ENCODE measurements at places on chromosomes 5 and 9.
A peak's percentile ranks its signal among the peaks of the same experiment; 100 is the strongest.

- DNase-seq: no peak
Observed at GRCh38 chr5:101679816-101680215, 616.3 kb downstream of the SLCO4C1 start.

- no peak for DNase-seq
Observed at GRCh38 chr9:20662156-20662555, 21.9 kb upstream of the FOCAD start.

DNA sequence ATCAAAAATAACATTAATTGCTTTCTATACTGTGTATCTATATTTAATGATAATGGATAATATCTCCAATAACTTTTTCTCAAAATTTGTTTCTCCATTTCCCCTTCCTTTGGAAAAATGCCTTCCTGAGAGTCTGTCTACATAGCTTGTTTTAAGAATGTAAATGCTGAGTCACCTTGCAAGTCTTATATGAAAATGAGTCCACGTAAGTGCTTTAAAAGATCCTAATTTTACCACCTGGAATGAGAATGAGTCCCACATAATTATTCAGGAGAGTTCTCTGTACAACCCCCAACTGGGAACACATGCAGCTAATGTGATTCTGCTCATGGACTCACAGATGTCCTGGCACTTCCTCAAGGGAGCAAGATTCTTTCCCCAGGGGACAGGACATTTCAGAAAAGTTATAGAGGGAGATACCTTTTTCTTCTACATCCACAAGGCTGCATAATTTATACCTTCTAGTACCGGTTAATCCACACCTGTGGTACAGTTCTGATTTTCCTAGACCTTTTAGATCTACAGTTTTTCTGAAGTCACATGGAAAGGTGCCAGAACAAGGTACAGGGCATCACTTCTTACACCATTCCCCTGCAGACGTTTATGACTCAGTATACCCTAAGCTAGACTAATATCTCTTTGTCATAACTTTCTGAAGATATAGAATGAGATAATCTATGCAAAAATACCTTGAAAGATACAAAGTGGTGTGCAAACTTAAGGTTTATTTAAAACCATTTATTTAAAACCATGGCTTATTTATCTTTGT is 314.1 kb downstream of the CETN3 start:
- no peak for DNase-seq

DNA sequence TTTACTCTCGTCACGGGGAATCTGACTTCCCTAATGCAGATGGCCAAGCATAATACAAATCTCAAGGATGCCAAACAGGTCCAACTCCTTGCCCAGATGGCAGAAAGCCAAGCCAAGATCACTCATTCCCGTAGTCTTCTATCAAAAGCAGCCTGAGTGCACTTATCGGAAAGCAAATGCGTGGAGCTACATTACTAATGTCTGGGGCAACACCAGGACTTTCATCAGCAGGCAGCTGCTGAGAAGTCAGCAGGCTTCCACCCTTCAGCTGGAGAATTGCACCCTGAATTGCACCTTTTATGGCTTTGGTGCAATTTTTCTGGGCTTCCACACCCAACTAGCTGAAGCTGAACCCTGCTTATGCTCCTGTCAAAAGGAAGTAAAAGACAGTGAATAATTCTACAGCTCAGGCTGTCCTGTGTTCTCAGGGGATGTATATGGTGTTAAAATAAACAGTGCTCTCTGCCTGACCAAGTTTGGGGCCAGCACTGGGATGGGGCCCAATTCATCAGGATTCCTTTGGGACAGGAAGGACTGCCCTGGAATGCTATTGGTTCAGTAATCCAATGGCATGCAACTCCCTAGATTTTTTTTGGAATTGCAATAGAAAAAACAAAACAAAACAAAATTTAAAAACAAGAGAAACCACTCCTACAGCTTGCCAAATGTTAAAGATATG is 92.6 kb downstream of the DPYSL3 start:
- DNase-seq: no peak

GRCh38 chr9:128818839-128819715 is 777 bp downstream of the ENDOG start:
- peak; percentile 22 for DNase-seq

- no peak for DNase-seq
Observed at GRCh38 chr5:165616490-165617405, 2111.3 kb downstream of the MAT2B start.

- DNase-seq: peak; percentile 24
Observed at GRCh38 chr9:129225815-129226214, 47.8 kb upstream of the IER5L start.

- no peak for DNase-seq
Observed at GRCh38 chr5:167886196-167886595, 405.2 kb upstream of the WWC1 start.

GRCh38 chr9:94666364-94667099 is 27.2 kb upstream of the FBP1 start:
- DNase-seq: no peak

DNA sequence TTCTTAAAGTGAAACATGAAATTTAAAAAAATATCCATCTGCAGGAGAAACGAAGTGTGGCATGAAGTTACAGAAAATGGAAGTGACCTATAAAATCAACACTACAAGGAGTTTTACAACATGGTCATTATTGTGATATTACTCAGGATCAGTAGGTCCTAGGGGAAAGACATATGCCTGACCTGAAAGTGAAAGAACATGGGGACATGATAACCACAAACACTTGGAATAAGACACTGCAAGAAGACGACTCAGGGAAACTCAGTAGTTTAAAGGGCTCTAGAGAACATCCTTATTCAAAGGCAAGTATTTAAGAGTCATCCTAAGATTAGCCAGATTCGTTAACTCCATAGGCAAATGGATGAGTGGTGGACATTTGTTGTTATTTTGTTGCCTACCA is 19.9 kb upstream of the LPAR1 start:
- DNase-seq: no peak

GRCh38 chr5:91007780-91008402 is 375.2 kb downstream of the ARRDC3 start:
- no peak for DNase-seq

DNA sequence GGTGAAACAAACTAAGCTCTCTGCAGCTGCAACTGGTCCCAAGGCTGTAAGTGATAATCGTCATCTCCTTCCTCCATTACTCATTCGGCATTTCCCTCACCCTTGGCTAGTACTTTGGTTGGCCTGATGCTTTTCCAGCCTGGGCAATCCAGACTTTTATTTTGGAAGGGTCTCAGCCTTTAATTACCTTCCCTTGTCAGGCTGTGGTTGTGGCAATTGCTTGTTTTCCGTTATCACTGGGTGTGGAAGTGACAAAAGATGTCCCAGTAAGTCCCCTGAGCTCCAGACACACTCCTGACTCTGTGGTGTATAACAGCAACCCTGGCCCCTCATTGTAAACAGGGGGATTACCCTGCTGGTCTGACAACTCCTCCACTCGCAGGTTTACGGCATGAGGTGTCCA is 6.3 kb upstream of the FAF2 start:
- no peak for DNase-seq

- DNase-seq: no peak
Observed at GRCh38 chr5:10660720-10661387, 97.0 kb downstream of the ANKRD33B start.

- no peak for DNase-seq
Observed at GRCh38 chr5:173765029-173765644, 123.0 kb upstream of the CPEB4 start.

GRCh38 chr5:51621156-51621555 is 237.9 kb downstream of the ISL1 start:
- DNase-seq: no peak

DNA sequence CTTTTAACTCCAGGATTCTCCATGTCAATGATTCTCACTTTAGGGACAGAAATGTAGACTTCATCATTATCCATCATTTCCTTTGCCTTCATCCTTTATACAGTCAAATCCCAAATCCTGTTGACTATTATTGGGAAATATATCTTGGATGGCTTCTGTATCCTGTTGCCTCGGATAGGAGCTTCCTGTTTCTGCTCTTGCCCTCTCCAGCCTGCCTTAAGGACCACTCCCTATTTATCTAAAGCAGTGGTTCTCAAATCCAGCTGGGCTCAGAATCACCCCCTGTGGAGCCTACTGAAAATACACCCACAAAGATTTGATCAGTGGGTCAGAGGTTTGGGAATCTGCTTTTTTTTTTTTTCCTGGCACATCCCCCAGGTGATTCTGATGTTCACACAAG is 8.5 kb downstream of the AFAP1L1 start:
- no peak for DNase-seq

GRCh38 chr5:448061-448765 is 5.2 kb downstream of the EXOC3 start:
- no peak for DNase-seq

DNA sequence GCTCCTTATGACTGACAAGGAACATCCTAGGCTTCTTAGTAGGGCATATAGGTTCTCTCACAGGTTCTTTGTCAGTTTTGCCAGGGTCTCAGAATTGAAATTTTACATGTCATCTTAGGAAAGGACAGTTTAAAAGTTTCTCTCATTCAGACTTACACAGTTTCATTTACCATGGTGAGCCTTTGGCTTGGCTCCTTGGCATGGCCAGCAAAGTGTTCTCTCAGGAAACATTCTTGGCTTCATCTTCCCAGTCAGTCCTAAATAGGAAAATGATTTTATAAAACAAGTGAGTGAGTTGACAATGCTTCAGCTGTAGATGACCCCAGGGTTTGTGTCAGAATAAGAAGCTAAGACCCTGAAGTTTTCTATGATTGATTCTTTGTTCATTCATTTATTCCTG is 191.6 kb downstream of the PCSK5 start:
- no peak for DNase-seq

DNA sequence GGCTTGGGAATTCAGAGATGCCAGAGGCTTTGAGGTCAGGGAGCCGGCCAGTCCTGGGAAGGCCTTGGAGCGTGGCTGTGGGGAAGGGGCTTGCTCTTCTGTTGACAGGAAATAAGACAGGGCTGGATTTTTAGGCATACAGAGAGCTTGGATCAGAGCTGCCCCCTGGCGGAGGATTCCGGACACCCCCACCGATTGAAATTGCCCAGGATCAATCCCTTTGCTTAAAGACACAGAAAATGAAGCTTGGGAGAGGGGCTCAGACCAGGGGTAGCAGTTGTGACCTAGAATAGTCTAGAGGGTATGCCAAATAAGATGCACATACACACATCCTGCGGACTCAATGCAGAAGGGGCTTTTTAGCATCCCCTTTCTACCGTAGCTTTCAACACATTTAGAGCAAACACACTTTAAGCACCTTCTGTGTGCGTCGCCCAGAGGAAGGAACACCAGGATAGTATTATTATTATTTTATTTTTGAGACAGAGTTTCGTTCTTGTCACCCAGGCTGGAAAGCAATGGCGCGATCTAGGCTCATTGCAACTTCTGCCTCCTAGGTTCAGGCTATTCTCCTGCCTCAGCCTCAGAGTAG is 1.7 kb upstream of the NTMT1 start:
- DNase-seq: peak; percentile 66

DNA sequence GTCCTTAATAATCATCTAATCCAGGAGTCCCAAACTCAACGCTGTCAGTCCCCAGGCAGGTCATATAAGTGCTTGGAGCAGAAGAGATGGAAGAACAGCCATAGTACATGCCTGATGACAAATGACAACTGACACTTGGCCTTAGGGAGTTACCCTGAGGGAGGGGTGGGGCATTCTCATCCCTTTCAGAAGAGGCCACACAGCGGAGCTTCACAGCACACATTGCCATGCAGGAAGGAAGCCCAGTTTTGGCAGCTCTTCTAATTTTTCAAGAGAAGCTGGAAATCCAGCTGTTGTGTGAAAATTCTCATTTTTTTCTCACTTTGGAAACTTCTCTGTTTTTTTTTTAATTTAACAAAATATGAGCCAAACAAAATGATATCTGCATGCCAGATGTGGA is 89.0 kb downstream of the ASTN2 start:
- DNase-seq: no peak

- DNase-seq: no peak
Observed at GRCh38 chr5:149735066-149735465, 5.0 kb downstream of the PPARGC1B start.

GRCh38 chr5:130616161-130616560 is 548.9 kb downstream of the HINT1 start:
- no peak for DNase-seq

DNA sequence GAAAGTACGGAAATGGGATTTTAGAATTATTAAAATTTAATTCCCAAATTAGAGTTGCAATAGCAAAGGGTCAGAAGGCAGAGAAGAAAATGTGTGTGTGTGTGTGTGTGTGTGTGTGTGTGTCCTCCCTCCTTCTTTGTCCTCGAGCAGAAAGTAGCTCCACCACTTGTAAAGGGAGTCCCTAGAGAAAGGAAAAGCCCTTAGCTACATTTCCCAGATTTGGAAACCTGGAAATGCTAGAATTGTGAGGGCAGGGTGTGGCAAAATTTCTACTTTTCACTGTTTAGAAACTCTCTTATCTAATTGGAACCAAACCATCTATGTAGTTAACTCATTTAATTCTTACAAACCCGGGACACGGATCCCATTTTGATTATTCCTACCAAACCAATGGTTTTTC is 33.2 kb upstream of the LIFR start:
- DNase-seq: no peak

GRCh38 chr5:95102687-95103086 is 182.2 kb downstream of the MCTP1 start:
- no peak for DNase-seq

GRCh38 chr9:73459817-73460216 is 308.2 kb downstream of the ANXA1 start:
- DNase-seq: no peak

DNA sequence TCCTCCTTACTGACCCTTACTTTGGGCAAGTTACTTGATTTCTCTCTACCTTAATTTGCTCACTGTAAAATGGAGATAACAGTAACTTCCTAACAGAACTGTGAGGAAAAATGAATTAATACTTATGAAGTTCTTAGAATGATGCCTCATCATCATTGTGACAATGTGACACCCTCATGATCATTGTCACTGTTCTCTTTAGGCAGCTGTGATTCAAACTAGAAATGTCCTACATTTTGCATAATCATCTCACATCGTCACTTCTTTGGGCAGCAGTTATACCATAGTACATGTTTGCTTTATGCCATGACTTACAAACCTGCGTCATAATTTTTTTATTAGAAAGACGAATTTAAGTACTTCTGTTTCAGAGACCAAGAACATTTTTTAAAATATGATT is 9.7 kb downstream of the SLC30A5 start:
- DNase-seq: no peak

DNA sequence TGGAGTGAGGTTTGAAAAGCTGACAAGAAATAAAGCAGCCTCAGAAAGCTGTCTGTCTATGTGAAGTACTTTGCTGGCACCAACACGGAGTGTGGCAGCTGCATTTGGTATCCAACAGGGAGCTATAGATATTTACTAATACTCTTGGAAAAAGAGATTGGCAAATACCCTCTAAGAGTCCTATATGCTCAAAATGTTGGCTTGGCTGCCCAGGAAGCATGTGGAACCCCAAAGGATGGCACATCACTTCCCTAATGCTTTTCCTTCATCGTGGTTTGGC is 398.3 kb downstream of the TLE4 start:
- no peak for DNase-seq

DNA sequence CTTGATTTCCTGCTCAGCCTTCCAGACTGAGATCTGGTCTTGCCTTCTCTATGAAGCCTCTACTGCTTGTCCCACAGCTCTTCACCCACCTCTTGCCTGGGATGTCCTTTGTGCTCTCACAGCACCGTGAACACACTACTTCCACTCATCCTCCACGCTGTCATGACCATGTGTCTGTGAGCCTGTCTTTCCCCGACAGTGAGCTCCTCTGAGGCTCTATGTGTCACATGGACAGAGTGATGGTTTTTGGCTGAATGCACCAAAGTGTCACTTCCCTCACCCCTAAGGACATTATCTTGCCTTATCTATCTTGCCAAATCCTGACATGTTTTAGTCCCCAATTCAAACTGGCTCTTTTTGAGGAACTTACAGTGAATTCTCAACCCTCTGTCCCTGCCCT is 11.3 kb downstream of the PHYKPL start:
- DNase-seq: no peak

GRCh38 chr5:176413255-176413565 is 3.1 kb downstream of the CLTB start:
- no peak for DNase-seq
